ENCODE measurements at places on chromosomes 5 and 9.

DNA sequence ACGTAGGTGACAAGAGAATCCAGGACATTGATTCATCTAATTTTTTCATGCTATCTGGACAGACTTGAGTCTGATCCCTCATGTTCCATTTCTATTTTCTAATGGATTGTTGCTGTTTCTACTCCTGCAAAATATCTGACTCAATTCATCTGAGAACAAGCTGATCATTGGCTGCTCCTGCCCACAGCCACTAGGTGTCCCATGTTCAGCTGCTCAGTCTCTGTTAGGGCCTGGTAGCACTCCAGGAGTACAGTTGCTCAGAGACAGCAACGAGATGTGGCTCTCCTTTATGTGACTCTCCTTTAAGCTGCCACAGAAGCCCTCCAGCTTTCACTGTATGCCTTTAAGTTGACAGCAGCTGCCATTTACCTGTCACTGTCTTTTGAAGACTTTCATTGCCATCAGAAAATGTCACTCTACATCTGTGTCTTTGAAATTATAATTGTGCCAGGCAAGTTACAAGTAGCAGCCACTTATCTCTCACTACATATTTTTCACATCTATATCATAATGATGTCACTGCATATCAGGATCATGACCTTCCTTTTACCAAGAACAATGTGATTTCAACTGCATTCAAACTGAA lies 1944.2 kb upstream of the NUDT12 start:
- no peaks in the 10 kb centered on the region for H3K36me3 ChIP-seq
- no peak overlapping the region for H3K27ac ChIP-seq
- no peak for DNase-seq

DNA sequence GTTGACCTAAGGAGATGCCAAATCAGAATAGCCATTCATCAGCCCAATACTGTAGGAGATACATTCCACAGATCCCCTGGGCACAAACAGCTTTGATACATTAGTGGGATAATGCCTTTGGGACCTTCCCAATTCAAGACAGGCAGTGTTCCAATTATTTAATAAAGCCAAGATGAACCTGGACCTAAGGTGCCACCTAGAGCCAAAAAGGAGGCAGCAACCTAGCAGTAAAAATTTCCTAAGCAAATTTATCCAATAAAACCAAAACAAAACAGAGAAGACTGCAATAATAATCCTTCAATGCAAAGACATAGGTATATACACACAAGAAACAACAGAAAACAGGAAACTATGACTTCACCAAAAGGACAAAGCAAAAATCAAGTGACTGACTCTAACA lies 253.0 kb downstream of the HINT1 start:
- H3K27me3 ChIP-seq = no peaks in the 10 kb centered on the region
- no peak overlapping the region for H3K4me3 ChIP-seq
- H3K36me3 ChIP-seq = no peaks in the 10 kb centered on the region
- no peak for DNase-seq

DNA sequence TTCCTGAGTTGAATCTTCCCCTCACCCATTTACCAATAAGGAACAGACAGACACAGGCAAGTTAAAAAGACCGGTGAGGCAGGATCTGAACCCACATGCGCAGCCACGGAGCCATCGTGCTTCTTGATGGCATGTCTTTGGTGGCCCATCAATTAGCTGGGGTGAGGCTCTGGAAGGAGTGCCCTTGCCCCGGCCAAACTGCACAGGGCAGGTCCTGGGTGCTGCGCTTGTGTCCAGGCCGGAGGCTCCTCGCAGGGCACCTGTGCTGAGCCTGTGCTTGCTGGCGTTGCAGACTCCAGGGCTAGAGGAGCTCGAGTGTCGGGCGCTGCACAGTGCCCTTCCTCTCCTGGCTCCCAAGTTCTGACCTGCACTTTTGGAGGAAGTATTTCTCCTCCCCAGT lies 66.4 kb downstream of the PSMB7 start:
- peaks cover 62% of the 10 kb centered on the region for H3K36me3 ChIP-seq
- H3K4me1 ChIP-seq = no peaks in the 10 kb centered on the region
- DNase-seq = no peak
- no peaks in the 10 kb centered on the region for H3K27me3 ChIP-seq
- H3K4me3 ChIP-seq = no peak overlapping the region
- no peak overlapping the region for H3K27ac ChIP-seq

- H3K27me3 ChIP-seq = no peaks in the 10 kb centered on the region
- no peak overlapping the region for H3K27ac ChIP-seq
- no peak overlapping the region for H3K4me3 ChIP-seq
- H3K4me1 ChIP-seq = no peaks in the 10 kb centered on the region
Measured at GRCh38 chr5:125044491-125045282, 298.2 kb upstream of the ZNF608 start.

DNA sequence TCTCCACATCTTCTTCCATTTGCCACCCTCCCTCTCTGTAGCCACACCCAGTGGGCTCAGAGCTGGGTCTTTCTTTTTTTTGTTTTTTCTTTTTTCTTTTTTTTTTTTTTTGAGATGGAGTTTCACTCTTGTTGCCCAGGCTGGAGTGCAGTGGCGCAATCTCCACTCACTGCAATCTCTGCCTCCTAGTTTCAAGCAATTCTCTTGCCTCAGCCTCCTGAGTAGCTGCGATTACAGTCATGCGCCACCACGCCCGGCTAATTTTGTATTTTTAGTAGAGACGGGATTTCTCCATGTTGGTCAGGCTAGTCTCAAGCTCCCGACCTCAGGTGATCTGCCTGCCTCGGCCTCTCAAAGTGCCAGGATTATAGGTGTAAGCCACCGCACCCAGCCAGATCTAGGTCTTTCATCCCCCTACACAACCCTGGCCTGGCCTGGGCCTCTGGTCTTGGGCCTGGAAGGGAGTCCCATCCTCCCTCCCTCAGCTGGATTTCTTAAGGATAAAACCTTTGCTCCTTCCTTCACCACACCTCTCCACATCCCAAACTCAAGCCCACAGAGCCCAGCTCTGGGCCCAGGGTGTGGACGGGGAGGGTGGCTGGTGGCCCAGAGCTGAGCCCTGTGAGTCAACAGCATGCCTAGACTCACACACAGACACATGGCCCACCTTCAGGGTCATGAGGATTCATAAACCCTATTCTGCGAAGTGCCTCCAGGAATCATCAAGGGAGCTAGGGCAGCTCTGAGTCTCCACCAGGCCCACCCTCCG lies 18.8 kb upstream of the KCNIP1 start:
- no peak overlapping the region for H3K27ac ChIP-seq
- H3K4me3 ChIP-seq = no peak overlapping the region
- no peak for DNase-seq
- H3K27me3 ChIP-seq = no peaks in the 10 kb centered on the region
- no peaks in the 10 kb centered on the region for H3K36me3 ChIP-seq

- no peaks in the 10 kb centered on the region for H3K4me1 ChIP-seq
- H3K4me3 ChIP-seq = no peak overlapping the region
Measured at GRCh38 chr9:37540634-37541033, 35.5 kb downstream of the FBXO10 start.

DNA sequence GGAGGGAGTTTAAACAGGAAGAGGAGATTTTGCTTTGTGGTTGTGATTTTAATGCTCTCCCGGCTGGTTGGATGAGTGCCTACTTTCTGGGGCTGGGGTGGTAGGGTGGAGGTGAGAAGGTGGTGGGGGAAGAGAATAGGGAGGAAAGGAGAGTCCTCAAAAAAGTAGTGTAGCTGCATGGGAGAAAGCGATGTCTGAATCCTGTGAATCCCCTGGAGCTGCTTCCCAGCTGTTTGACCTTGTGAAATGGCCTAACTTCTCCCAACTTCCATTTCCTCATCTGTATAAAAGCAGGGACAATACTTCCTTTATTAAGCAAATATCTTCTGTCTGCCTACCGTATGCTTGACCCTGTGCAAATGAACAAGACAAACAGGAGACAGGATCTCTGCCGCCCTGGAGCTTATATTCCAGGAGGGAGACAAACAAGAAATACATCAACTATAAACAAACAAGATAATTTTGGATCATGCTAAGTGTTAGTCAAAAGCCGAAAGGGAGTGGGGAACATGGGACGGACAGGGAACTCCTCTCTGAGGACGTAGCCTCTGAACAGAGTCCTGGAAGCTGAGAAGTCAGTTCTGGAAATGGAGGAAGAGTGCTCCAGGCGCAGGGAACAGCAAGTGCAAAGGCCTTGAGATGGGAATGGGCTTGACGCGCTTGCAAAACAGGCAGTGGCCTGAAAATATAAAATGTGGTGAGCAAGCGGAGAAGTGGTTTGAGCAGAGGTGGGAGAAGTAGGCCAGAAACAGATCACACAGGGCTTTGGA lies 103.5 kb downstream of the SPRY4 start:
- peaks cover 12% of the 10 kb centered on the region for H3K4me1 ChIP-seq
- DNase-seq = no peak
- H3K27me3 ChIP-seq = no peaks in the 10 kb centered on the region
- H3K36me3 ChIP-seq = no peaks in the 10 kb centered on the region
- no peak overlapping the region for H3K4me3 ChIP-seq
- no peak overlapping the region for H3K27ac ChIP-seq

DNA sequence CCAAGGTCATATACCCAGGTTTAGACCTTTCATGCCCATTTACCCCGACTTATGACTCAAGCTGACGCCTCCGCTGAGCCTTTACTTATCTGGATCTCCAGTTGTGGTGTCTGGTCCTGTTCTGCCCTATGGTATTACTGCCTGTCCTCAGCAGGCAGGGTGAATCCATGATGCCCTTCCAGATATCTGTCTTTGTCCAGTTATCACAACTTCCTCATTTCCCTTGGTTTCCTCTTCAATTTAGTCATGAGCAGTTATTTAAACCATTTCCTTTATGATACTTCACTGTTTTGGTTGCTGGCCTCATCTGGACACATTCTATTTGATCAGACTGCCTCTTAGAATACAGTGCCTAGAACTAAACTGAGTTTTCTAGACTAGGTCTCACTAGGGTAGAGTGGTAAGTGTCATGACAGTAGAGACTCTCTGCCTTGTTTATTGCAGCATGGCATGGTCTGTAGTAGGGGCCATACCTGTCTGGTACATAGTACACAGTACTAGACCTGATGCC lies 93.3 kb downstream of the MELK start:
- H3K36me3 ChIP-seq = no peaks in the 10 kb centered on the region
- no peak overlapping the region for H3K4me3 ChIP-seq
- H3K4me1 ChIP-seq = peaks cover 5% of the 10 kb centered on the region
- H3K27me3 ChIP-seq = no peaks in the 10 kb centered on the region

DNA sequence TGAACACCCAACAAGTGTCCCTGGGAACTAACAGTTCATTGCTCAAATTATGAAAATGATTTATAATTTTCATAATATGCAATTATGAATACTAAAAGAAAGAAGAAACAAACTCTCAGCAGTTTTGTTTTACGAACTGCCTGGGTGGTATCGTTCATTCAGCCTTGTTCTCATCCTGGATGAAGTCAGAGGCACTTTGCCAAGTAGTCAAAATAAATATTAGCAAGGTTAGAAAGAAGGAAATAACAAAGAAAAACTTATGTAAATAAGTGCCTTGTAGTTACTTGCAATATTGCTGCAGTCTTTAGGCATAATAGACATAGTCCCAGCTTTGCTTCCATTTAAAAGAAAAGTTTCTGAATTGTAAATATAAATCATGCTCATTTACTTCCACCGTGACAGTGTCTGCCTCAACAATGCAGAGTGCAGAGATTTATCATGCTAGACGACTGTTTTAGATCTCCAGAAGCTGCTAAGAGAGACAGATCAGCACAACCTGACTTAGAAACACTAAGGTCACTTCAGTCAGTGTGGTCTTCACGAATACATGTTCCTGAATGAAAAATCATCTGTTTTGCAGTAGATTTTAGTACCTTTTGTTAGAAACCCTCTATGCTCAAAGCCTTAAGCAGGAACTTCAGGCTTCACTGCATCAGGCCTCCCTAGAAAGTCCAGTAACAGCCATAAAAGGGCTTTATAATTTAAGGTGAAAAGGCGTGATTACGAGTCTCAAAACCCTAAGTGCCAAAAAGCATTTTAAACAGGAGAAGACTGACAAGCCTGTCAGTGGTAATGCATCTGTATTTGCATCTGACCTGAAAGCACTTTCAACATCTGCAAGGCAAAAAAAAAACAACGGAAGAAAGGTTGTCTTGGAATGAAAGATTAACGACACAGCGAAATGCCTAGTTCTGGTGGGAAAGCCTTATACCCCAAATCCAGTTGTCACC lies 92.1 kb downstream of the TMEM167A start:
- H3K36me3 ChIP-seq = no peaks in the 10 kb centered on the region
- DNase-seq = no peak
- no peaks in the 10 kb centered on the region for H3K4me1 ChIP-seq
- H3K4me3 ChIP-seq = no peak overlapping the region
- H3K27me3 ChIP-seq = no peaks in the 10 kb centered on the region

DNA sequence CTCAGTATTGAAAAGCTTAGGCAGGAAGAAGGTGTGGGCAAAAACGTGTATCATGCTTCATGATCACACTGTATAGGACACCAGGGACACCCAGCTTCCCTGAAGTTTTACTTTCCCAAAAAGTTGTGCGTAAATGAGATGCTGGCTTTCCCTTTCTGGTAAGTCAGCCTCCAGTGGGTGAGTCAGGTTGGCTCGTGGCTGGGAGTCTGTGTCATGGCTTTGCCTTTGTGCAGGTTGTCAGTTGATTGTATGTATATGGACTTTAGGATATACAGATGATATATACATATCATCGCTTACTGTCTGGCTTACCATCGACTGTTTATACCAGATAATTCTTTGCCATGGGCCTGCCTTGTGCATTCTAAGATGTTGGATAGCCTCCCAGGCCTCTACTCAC lies 34.2 kb downstream of the ADRB2 start:
- H3K4me1 ChIP-seq = no peaks in the 10 kb centered on the region
- H3K27me3 ChIP-seq = no peaks in the 10 kb centered on the region
- no peaks in the 10 kb centered on the region for H3K36me3 ChIP-seq

DNA sequence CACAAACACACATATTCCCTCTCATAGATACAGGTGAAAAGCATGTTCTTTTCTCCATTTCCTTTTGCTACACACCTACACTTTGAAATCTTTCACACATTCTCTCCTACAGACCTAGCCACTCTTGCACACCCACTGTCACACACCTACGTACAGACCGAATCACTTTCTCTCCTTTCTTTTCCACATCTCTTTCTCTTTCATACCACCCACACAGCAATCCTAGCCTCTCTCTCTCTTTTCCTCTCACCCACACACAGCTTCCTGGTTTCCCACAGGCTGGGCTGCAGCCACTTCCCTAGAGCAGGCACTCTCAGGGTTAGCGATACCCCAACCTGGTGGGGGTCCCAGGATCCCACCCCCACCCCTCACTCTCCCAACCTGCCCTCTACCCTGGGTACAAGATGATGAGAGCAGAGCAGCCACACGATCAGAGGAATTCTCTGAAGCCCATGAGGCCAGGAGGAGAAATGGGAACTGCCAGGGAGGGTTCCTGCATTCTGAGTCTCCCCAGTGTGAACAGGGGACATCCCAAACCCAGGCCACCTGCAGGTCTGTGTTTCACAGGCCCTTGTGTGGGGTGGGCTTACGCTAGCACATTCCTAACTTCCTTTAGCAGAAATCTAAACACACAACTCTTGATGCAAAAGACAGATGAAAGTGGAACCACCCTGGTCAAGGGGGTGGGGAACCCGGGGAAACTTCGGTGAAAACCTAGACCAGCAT lies 17.1 kb upstream of the SYNPO start:
- no peaks in the 10 kb centered on the region for H3K36me3 ChIP-seq
- no peaks in the 10 kb centered on the region for H3K27me3 ChIP-seq
- H3K27ac ChIP-seq = no peak overlapping the region
- no peak for DNase-seq
- peaks cover 14% of the 10 kb centered on the region for H3K4me1 ChIP-seq

Data from effector memory CD4-positive, alpha-beta T cell (primary cell).